NCI-H1092 (cell line): ENCODE measurements at places on chromosomes 13 and 19.

DNA sequence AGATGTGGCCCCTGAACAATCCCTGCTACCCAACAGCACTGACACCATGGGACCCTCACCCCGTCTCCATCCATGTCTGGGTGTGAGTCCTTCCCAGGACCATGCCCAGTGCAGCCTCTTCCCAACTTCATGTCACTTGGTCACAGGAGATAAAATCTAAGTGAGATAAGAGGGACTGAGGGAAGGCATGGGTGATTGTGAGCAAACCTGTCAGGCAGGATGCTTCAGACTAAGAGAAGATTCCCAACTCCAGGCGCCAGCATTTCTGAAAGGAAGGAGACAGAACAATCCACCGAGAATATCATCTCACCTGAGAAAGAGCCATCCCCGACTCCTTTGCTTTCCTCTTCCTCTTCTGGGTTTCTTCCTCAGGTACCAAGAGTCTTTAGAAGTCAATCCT lies 7.5 kb downstream of the ZNF320 start:
- DNase-seq, result no peak

DNA sequence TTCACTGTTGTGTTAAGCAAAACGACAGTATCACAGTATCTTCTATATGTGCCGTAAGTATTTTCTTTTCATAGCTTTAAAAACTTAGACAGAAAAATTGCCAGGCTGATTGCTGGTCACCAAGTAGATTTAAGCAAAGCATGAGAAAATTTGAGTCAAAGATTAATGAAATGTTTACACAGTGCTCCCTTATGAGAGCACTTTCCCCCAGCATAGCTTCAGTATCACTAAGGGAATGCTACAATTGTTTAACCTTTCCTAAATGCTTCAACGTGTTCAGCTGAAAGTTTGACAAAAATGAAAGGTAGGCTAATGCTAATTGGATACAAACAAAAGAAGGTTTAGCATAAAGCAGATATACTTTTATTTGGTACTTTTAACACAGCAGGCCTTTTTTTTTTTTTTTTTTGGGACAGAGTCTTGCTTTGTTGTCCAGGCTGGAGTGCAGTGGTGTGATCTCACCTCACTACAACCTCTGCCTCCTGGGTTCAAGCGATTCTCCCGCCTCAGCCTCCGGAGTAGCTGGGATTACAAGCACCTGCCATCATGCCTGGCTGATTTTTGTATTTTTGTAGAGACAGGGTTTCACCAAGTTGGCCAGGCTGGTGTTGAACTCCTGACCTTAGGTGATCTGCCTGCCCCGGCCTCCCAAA lies 23.4 kb downstream of the PCCA start:
- DNase-seq, result no peak

GRCh38 chr13:50072676-50073075 lies 57.4 kb downstream of the KCNRG start:
- DNase-seq, result no peak

DNA sequence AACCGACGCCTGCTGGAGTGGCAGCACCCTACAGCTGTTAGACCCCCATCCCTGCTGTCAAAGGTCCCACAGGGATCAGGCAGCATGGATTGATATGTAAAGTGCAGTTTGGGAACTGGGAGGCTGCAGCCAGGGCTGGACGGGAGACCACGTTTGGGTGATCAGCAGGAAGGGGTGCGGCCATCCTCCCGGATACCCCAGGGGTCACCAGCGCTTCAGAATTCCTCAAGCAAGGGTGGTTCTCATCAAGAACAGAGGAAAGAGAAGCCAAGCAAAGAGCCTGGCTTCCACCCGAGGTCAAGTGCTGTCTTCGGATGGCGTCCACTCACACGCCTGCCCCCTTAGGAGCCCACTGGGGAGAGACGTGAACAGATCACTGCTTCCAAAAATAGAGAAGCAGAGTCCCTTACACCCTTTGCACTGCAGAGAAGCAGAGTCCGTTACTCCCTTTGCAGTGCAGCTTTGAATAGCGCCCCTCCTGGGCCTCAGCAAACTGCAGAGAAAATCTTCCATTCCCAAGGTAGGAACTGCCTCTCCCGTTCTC lies 35.5 kb downstream of the DHRS12 start:
- no peak for DNase-seq
